ENCODE measurements at places on chromosomes 4 and X. TPM values are rescaled to one million over a fixed set of nuclear protein-coding genes. Genes with fewer than 3 reads are reported as not detected.

GRCh38 chr4:48184882-48185281, 50.8 kb upstream of the TXK start:
- no peak for DNase-seq

Gene RASGEF1B
- 3.3 TPM for total RNA-seq

Gene MID2
- 6.2 TPM for total RNA-seq

DNA sequence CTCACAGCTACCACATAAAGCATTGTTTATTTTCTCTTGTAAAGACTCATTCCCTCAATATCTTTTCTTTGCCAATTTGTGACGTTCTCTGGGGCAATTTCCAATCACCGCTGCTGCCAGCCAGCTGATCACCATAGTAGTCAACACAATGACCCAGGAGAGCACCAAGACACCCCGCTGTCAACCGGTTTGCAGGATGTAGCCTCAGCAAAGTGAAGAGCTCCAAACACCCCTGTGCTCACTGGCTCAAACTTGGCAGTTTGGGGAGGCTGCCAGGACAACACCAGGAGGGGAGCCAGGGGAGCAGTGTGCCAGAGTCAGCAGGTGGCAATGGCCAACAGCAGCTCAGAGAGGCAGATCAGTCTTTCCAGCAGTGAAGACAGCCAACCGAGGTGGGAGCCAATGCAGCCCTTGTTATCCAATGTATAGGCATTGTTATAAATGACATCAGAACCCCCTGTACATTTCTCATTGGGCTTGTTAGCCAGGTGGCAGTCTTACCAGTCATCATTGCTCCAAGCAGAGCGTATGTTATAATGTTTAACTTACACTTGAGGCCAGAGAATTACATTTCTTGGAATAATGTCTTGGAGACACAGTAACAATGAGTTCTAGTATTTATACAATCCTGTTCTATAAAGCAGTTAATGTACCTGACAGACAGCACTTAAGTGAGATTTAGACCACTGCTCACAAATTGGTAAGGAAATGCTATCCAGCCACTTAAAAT, 274.9 kb upstream of the GK2 start:
- DNase-seq, result peak; percentile 57

DNA sequence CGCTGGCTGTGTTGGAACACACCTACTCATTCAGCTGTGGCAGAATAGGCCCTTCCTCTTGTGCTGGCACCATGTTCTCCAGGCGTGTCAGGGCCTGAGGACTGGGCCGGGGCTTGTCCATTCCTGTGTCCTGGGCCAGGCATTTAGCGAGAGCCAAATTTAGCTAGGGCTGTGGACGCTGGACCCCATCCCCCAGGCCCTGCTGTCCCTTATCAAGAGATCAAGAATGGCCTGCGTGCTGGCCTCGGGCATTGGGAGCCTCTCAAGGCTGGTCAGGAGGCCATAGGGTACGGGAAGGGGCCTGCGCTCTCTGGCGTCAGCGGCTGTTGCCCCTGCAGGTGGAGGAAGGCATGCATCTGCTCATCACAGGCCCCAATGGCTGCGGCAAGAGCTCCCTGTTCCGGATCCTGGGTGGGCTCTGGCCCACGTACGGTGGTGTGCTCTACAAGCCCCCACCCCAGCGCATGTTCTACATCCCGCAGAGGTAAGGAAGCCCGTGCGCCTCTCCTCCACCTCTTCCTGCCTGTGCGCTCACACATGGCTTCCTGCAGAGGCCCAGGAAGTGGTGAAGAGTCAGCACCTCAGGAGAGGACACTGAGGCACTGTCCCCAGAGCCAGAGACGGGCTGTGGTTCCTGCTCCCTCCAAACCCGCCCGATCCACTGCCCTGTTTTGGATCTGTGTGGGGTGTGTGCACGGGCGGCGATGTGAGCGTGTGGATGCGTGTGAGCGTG, 15.3 kb downstream of the ABCD1 start:
- DNase-seq, result no peak

Gene C4orf51
- not detected for total RNA-seq

- DNase-seq, result no peak
Measured at GRCh38 chr4:23747281-23747735, 142.5 kb downstream of the PPARGC1A start.

- peak; percentile 39 for DNase-seq
Measured at GRCh38 chrX:119573840-119574393, 446 bp upstream of the UBE2A start.

Gene SPON2
- total RNA-seq, result 15.6 TPM

- no peak for DNase-seq
Measured at GRCh38 chr4:117640836-117641235, 393.4 kb upstream of the NDST3 start.

DNA sequence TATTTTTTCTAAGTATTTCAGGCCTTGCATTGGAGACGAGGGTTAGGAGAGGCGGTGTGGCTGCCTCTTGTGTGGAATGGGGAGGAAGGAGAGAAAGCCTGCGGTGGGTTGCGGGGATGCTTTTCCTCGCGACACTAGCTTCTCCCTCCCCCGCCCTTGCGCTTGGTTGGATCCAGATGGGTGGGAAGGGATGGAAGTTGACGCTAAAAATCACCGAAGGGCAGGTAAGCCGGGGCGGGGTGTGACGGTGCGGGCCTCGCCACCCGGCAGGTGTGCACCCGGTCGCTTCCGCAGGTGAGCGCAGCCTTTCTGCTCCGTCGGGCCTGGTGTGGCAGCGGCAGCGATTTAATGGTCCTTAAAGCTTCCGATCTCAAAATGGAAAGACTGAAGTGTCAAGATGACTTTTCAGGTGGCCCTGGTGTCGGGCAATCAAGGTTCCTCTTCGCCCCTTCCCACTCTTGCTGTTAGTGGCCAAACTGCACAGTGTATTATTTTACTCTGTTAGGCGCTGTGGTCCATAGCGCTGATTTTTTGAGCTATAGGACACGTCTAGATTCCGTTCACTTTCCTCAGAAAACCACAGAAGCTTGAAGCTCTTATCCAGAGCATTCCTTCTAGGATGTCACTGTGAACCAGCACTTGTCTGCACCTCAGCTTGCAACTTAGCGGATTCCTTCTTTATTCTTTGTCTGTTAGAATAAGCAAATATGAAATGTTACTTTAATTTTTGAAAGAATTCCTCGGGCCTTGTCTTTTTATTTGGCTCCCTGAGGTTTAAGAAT, 765 bp downstream of the ENOPH1 start:
- DNase-seq, result no peak

GRCh38 chrX:17104433-17104832, 158.0 kb downstream of the REPS2 start:
- no peak for DNase-seq
